HuH-7 (cell line): ENCODE measurements at places on chromosomes 7 and 10.

DNA sequence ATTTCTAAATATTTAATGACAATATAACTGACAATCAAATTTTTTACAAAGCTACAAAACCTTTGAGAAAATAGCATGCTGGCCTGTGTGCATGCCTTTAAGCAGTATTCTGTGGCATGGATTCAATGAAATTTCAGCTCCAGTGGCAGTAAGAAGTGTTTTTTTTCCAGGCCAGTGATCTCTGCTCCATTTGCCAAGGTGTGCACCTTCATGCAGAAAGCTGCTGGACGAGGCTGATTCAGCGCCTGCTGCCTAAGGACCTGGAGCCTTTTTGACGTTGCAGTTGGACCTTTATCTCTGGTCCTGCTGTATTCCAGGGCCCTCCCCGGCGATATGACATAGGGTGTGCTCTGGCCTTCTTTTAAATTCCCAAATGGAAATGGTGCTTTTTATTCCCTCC lies 26.6 kb downstream of the VWC2 start:
- no peak for DNase-seq

DNA sequence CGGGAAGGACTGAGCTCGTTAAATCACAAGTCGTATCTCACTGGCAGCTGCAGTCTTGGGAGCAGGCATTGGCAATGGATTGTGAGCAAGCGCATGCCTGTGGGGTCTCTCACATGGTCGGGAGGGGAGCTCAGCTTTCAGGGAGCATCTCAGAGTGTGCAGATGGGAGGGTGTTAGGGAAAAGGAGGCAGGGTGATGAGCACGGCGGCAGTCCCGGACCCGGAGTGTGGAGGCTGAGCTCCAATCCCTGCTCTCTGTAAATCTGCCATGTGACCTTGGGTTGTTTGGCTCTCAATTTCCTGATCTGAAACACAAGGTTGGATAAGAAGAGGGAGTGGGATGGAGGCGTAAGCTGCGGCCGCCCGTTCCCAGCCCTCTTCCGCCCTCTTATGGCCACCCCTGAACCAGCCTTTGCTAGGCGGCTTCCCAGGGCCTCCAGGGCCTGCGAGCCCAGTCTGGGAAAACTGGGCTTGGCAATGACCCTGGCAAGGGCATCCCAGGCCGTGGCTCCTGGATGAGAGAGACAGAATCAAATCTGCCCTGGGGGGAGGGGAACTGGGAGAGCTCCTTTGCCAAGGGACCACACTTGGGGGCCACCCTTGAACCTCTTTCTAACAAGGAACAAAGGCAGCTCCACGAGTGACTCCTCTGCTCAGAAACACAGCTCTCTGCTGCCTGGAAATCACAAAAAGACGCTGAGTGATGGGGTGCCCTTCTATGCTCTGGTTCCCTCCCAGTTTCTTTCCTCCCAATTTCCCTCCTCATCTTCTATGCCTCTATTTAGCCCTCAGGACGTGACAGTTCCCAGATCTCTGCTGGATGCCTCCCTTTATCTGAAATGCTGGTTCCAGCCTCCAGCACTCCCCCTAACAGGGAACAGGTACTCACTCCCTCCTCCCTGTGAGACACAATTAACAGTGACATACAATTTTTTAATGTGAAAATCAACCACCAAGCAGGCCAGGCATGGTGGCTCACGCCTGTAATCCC lies 41.7 kb upstream of the LOXL4 start:
- DNase-seq, result peak; percentile 81

DNA sequence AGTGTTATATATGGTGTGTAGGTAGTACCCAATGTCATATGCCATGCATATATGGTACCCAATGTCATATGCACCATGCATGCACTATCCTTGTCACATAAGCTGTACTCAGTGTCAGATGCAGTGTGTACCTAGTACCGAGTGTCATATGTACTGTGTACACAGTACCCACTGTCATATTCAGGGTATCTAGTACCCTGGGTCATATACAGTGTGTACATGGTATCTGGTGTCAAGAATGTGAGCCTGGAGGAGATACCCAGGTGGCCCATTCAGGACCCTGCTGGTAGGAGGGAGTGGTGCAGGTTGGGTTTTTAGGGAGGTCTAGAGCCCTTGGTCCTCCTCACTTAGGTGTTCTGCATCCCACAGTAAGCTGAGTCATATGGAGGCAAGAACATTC lies 1.8 kb downstream of the ZMYND11 start:
- peak; percentile 67 for DNase-seq

DNA sequence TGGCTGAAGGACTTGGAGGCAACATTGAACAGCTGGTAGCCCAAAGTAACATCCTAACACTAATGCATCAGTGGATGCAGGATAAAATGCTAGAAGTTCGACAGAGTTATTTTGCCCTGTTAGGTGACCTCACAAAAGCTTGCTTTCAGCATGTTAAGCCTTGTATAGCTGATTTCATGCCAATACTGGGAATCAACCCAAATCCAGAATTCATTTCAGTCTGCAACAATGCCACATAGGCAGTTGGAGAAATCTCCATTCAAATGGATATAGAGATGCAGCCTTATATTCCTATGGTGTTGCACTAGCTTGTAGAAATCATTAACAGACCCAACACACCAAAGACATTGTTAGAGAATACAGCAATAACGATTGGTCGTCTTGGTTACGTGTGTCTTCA lies 62.9 kb downstream of the CCSER2 start:
- DNase-seq, result no peak

DNA sequence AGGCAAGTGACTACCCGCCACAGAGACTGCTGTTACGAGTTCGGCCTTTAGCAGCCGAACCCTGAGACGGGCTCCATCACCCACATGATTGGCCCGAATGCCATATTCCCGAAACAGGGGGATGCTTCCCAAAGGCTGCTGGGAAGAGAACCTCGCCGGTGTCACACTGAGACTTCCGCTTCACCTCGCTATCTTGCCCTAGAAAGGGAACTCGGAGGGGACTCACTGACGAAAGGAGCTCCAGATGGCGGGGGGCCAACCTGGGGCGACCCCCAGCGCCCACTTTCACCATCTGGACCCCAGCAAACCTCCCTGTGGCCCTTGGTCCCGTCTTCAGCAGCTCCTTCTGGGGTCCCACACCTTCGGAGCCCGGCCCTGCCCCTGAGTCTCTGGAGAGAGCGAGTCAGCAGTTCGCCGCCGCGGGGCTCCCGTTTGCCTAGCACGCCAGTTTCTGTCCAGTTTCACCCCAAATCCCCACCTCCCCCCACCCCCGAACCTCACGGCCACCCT lies 529 bp downstream of the HPS1 start:
- peak; percentile 37 for DNase-seq

DNA sequence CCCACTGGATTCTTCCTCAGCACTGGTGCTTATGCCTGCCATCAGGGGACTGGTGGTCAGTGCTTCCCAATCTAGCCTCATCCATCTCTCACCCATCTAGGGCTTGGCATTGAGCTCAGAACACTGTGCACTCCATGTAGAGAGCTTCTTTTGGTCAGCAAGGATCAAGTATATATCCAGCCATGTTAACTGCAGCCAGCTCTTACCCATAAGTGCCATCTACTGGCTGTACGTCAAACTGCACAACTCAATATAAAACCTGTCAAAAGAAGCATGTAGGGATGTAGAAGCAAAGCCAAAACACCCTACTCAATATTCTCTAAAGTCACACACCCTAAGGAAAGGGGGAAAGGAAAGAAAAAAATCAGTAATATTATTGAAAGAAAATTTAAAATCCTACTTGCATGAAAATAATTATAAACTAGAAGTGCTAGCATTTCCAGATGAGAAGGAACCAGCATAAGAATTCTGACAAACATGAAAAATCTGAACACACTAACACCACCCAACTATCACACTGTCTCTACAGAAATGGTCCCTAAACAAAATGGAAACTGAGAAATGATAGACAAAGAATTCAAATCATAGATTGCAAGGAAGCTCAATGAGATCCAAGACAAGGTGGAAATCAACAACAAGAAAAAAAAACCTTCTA lies 531.1 kb upstream of the STEAP1 start:
- peak; percentile 4 for DNase-seq

- no peak for DNase-seq
Measured at GRCh38 chr10:90885176-90885575, 13.4 kb downstream of the RPP30 start.
